Suprapubic skin (tissue), 4 donors: ENCODE measurements at places on chromosomes 16 and 17. TPM values are rescaled to one million over a fixed set of nuclear protein-coding genes. Genes with fewer than 3 reads are reported as not detected.

- no peak overlapping the region for H3K27ac ChIP-seq
- H3K27me3 ChIP-seq = no peaks in the 10 kb centered on the region
- no peak overlapping the region for H3K4me3 ChIP-seq
- H3K36me3 ChIP-seq = no peaks in the 10 kb centered on the region
- peaks cover 3% of the 10 kb centered on the region for H3K4me1 ChIP-seq
- no peak for DNase-seq
These were observed 239.8 kb upstream of the SALL1 start for GRCh38 chr16:51390877-51391276.

Gene MT1G
- total RNA-seq = 76.3 TPM

Gene POLR3E
- 86.9 TPM for total RNA-seq

GRCh38 chr17:58337210-58337599, 8.6 kb upstream of the TSPOAP1 start:
- H3K27me3 ChIP-seq = no peaks in the 10 kb centered on the region

- no peaks in the 10 kb centered on the region for H3K36me3 ChIP-seq
- DNase-seq = no peak
- peaks cover 63% of the 10 kb centered on the region for H3K4me1 ChIP-seq
- peak overlapping the region; percentile 92 for H3K27ac ChIP-seq
- peak overlapping the region; percentile 99 for H3K4me3 ChIP-seq
These were observed 232.1 kb downstream of the MRTFB start for GRCh38 chr16:14303182-14303618.

DNA sequence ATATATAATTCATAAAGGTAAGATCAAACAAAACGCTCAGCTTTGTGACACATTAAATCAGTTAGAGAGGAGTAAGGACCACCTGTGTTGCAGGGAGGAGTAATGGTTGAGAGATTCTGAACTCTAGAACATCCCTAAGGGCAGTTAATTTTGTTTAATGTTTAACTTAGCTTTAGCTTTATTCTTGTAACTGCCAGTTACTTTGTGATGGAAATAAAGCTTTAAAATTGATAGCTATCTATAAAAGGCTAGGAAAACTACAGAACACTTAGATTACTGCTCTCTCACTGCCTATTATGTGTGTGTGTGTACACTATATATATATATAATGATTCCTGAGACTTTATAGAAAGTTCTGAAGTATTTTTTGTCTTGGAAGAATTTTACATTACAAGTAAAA, 37.8 kb downstream of the PTRH2 start:
- H3K4me3 ChIP-seq = no peak overlapping the region
- no peak for DNase-seq
- no peaks in the 10 kb centered on the region for H3K27me3 ChIP-seq
- no peaks in the 10 kb centered on the region for H3K4me1 ChIP-seq

DNA sequence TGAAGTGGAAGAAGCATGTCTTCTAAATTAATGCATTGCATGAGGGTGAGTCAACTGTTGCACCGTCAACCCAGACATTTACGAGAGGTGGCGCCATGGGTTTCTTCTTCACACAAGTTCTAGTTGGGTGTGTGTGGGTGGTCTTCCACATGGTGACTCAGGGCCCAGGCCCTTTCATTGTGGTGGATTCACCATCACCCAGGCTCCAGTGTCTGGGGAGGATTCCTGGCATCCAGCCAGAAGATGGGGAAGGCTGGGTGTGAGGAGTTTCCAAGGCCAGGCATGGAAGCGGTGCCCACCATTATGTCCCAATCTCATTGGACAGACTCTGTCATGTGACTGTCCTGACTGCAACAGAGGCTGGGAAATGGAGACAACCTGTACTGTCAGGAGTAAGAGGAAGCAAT, 21.4 kb upstream of the JPH3 start:
- H3K27ac ChIP-seq = no peak overlapping the region
- H3K4me3 ChIP-seq = no peak overlapping the region
- H3K36me3 ChIP-seq = no peaks in the 10 kb centered on the region
- no peak for DNase-seq

DNA sequence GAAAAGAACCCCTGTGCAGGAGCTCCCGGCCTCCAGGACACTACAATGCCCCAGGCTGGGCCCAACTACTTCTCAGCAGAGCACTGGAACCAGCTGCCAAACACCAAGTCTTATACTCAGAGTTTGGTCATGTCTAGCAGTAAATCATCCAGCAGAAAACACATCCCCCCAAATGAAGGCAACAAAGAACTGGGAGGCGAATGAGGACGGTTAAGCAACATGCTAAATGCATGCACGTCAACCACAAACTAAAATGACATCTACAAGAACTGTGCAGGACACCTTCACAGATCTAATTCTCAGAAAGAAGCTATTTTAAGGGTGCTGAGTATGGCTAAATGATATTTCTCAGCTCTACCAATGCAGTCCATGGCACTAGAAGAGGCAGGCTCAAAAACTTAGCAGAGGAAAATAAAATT, 7.6 kb upstream of the IRX5 start:
- H3K36me3 ChIP-seq = no peaks in the 10 kb centered on the region
- peaks cover 41% of the 10 kb centered on the region for H3K4me1 ChIP-seq
- H3K27ac ChIP-seq = peak overlapping the region; percentile 5
- H3K27me3 ChIP-seq = peaks cover 12% of the 10 kb centered on the region

DNA sequence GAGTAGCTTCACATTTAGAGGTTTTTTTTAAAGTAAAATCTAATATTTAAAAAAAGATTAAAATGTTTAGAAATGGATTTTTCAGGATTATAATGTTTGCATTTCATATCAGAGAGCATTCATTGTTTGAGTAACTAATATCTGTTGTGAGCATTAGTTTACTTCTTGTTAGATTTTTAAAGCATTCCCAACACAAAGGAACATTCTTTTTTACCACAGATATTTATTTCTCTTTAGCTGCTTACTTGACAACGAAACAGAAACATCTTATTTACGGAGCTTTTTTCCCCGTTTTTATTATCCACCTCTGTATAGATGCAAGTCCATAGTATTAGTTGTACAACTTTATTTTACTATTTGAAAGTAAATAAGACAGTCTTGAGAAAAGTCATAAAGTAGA, 53.0 kb downstream of the NFAT5 start:
- H3K4me1 ChIP-seq = peaks cover 38% of the 10 kb centered on the region
- peak overlapping the region; percentile 14 for H3K27ac ChIP-seq
- no peaks in the 10 kb centered on the region for H3K36me3 ChIP-seq
- H3K4me3 ChIP-seq = no peak overlapping the region

GRCh38 chr16:6146874-6147425, 1049.4 kb upstream of the EEF2KMT start:
- no peaks in the 10 kb centered on the region for H3K4me1 ChIP-seq
- no peak overlapping the region for H3K27ac ChIP-seq
- no peak for DNase-seq
- no peaks in the 10 kb centered on the region for H3K27me3 ChIP-seq
- no peaks in the 10 kb centered on the region for H3K36me3 ChIP-seq
- no peak overlapping the region for H3K4me3 ChIP-seq

Gene RAD51C
- total RNA-seq = 11.4 TPM

DNA sequence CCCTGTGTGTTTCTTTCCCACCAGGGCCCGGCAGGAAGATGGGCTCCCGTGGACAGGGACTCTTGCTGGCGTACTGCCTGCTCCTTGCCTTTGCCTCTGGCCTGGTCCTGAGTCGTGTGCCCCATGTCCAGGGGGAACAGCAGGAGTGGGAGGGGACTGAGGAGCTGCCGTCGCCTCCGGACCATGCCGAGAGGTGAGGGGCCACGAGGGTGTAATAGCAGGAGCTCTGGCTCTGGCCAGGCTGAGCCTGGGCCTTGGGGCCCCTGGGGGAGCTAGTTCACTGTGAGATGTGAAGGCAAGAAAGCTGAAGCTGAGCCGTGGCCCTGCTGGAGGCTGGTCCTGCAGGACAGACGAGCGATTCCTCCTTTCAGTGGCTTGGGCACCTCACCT, 20.0 kb downstream of the C1QTNF1 start:
- H3K27ac ChIP-seq = no peak overlapping the region
- peaks cover 33% of the 10 kb centered on the region for H3K4me1 ChIP-seq
- DNase-seq = peak; percentile 55
- no peaks in the 10 kb centered on the region for H3K36me3 ChIP-seq
- no peaks in the 10 kb centered on the region for H3K27me3 ChIP-seq
- no peak overlapping the region for H3K4me3 ChIP-seq

Gene CDIP1
- 14.7 TPM for total RNA-seq

DNA sequence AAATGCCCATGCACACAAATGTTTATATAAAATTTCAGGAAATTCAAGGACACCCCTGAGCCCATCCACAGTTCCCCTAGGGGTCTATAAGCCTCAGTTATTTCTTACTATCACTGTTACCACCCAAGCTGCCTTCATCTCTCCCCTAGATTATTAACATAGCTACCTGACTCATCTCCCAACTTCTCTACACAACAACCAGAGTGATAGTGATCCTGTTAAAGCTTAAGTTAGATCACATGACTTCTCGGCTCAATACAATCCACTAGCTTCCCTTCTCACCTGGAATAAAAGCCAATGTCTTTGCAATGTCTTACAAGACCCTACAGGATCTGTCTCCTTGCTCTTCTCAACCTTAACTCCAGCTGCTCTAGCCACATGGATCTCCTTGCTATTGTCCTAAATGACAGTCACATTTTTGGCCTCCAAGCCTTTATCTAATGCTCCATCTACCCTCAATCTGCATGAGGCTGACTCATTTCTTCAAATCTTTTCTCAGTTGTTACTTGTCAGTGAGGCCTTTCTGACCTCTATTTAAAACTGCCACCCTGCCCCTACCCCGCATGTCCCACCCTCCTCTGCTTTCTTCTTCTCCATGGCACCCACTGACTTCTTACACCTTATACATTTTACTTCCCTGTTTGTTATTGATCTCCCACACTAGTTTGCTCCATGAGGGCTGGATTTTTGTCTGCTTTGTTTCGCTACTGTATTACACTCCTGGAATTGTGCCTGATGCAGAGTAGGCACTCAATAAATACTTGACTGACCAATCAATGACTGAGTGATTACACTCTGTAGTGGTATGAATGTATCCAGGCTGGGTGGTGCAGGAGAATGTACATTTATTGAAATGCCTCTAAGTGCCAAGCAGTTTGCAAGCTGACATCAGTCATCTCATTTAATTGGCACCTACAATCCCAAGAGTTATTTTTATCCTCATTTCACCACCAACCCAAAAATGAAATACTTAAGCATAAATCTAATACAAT, 5.2 kb upstream of the LIG3 start:
- peaks cover 10% of the 10 kb centered on the region for H3K4me1 ChIP-seq
- no peaks in the 10 kb centered on the region for H3K27me3 ChIP-seq
- no peak overlapping the region for H3K4me3 ChIP-seq
- no peak for DNase-seq
- no peaks in the 10 kb centered on the region for H3K36me3 ChIP-seq
- no peak overlapping the region for H3K27ac ChIP-seq

Gene GCGR
- total RNA-seq = 3.8 TPM

- no peak for DNase-seq
- H3K27ac ChIP-seq = no peak overlapping the region
- peaks cover 3% of the 10 kb centered on the region for H3K27me3 ChIP-seq
- no peaks in the 10 kb centered on the region for H3K4me1 ChIP-seq
- H3K36me3 ChIP-seq = no peaks in the 10 kb centered on the region
These were observed 30.1 kb downstream of the SNX11 start for GRCh38 chr17:48137656-48138055.

DNA sequence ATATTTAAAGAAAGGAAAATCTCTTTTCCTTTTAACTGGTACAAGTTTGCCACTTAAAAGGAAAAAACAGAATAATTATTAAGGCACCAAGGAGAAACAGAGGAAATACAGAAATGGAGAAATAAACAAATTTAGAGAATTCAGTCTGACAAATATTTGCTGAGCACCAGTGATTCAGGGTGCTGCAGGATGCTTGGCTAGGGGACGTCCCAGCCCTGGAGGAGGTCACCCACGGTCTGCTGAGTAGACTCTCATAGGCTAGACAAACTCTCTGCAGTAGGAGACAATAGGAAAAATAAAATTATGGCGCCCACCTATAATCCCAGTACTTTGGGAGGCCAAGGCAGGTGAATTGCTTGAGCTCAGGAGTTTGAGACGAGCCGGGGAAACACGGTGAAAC, 15.9 kb downstream of the C1QTNF1 start:
- H3K4me1 ChIP-seq = peaks cover 44% of the 10 kb centered on the region
- DNase-seq = no peak
- no peaks in the 10 kb centered on the region for H3K36me3 ChIP-seq
- no peak overlapping the region for H3K27ac ChIP-seq

GRCh38 chr16:81273223-81273950, 34.9 kb downstream of the BCO1 start:
- peaks cover 26% of the 10 kb centered on the region for H3K4me1 ChIP-seq
- no peak overlapping the region for H3K27ac ChIP-seq
- H3K4me3 ChIP-seq = no peak overlapping the region

- H3K27me3 ChIP-seq = no peaks in the 10 kb centered on the region
- H3K27ac ChIP-seq = no peak overlapping the region
- H3K4me3 ChIP-seq = no peak overlapping the region
- H3K4me1 ChIP-seq = peaks cover 35% of the 10 kb centered on the region
These were observed 8.2 kb upstream of the EIF1 start for GRCh38 chr17:41680426-41681040.

- DNase-seq = no peak
- H3K27me3 ChIP-seq = no peaks in the 10 kb centered on the region
- H3K4me1 ChIP-seq = no peaks in the 10 kb centered on the region
- H3K4me3 ChIP-seq = no peak overlapping the region
These were observed 6.5 kb downstream of the HSD17B2 start for GRCh38 chr16:82041542-82041941.

- no peaks in the 10 kb centered on the region for H3K36me3 ChIP-seq
- H3K27ac ChIP-seq = no peak overlapping the region
- H3K4me3 ChIP-seq = no peak overlapping the region
- no peaks in the 10 kb centered on the region for H3K27me3 ChIP-seq
- DNase-seq = no peak
- H3K4me1 ChIP-seq = no peaks in the 10 kb centered on the region
These were observed 73.3 kb downstream of the KIF2B start for GRCh38 chr17:53896047-53896446.

DNA sequence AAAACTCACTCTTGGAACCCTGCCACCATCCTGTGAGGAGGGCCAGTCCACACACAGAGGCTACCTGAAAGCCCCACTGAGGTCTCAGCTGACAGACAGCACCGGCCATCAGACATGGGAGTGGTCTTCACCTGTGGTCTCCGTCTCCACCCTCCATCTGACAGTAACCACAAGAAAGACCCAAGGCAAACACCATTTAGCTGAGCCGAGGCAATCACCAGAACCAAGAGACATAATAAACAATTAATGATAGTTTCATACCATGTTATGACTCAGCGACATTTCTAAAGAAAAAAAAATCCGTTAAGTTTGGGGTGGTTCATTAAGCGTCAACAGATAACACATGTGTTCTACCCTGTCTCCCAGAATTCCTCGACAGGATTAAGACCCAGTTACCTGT, 6.1 kb upstream of the EVPLL start:
- DNase-seq = no peak
- H3K36me3 ChIP-seq = no peaks in the 10 kb centered on the region
- H3K27me3 ChIP-seq = no peaks in the 10 kb centered on the region
- no peak overlapping the region for H3K4me3 ChIP-seq

GRCh38 chr17:79650861-79651260, 40.0 kb upstream of the RBFOX3 start:
- H3K27me3 ChIP-seq = peaks cover 29% of the 10 kb centered on the region
- no peaks in the 10 kb centered on the region for H3K36me3 ChIP-seq
- H3K4me1 ChIP-seq = no peaks in the 10 kb centered on the region
- H3K27ac ChIP-seq = no peak overlapping the region

Gene BRIP1
- total RNA-seq = 0.89 TPM
